ENCODE measurements at places on chromosomes 6 and 20. TPM values are rescaled to one million over a fixed set of nuclear protein-coding genes. Genes with fewer than 3 reads are reported as not detected.

GRCh38 chr6:119360262-119360915 is 10.8 kb upstream of the MAN1A1 start:
- H3K4me1 ChIP-seq = peaks cover 7% of the 10 kb centered on the region
- no peaks in the 10 kb centered on the region for H3K27me3 ChIP-seq
- no peaks in the 10 kb centered on the region for H3K36me3 ChIP-seq
- H3K4me3 ChIP-seq = no peak overlapping the region
- H3K27ac ChIP-seq = no peak overlapping the region

DNA sequence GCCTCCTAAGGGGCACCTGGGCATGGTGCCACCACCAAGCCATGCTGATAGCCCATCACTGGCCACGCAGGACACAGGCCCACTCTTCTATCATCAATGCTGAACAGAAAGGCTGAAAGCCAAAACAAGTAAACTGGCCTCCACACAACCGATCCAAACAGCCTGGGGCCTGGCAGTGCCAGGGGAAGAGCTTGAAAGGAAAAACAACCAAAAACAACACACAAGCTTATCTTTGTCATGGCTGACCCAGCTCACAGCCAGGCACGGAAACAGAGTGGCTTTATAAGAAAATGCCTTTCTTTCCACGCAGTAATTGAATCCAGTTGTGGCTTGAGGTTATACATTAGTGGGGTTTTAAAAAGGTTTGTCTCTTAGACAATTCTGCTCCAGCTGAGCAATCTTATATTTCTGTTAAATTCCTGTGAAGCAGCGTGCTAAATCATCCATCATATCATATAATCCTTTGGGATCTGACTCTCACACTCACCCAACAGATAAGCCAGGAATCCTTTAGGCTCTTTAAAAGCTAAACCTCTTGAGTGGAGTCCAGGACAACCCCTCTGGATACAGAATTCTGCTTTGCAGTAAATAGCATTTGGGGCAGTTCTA is 65.4 kb upstream of the SLC22A16 start:
- H3K36me3 ChIP-seq = no peaks in the 10 kb centered on the region
- DNase-seq = no peak

GRCh38 chr6:138971601-138972000 is 16.5 kb downstream of the REPS1 start:
- H3K36me3 ChIP-seq = no peaks in the 10 kb centered on the region
- H3K4me1 ChIP-seq = peaks cover 78% of the 10 kb centered on the region
- DNase-seq = no peak
- H3K27ac ChIP-seq = peak overlapping the region; percentile 22
- H3K27me3 ChIP-seq = no peaks in the 10 kb centered on the region

Gene ULBP3
- 0.35 TPM for polyA plus RNA-seq

DNA sequence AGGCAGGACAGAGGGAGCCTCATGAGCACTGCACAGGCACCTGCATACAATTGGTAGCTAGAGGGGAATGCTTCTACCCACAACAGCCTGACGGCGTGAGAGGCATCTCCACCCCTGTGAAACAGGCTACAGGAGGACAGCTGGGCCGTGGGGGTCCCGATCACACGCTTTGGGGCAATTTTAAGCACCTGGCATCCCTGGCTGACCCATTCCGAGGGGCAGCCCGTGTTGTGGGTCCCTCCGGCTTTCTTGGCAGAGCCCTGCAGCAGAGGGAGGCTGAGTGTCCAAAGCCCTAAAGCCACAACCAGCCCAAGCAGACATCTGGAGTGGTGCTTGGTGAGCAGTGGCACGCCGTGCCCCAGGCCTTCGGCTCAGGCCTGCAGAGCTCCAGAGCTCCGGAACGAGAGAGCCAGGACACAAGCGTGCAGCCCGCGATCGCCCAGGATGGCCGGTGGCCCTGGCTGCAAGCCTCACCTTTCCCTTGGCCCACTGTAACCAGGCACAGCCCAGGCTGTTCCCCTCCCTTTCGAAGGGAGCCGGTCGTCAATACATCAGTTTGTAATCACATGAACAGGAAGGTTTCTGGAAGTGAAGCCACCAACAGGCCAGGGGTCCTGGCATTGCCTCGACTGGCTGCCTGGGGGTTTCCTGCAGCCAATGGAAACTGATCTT is 81.4 kb downstream of the DLL1 start:
- H3K27ac ChIP-seq = no peak overlapping the region
- peak; percentile 64 for DNase-seq
- no peaks in the 10 kb centered on the region for H3K36me3 ChIP-seq

DNA sequence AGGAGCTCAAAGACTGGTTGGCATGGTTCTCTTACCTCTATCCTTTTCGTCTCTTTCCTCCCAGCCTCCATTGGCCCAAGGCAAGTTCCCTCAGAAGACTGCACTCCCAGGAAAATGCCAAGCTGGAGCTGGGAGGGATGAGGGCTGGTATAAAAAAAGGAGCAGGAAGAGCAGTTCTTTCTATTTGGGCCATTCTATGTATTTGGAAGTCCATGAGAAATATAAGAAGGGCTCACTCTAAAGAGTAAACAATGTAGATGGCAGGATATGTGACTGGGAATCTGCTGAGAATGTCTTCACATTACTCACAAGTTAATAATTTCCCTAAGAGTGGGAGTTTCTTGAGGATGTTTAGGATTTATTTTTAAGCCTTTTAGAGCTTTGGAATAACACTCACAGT is 36.6 kb upstream of the ADTRP start:
- no peak overlapping the region for H3K4me3 ChIP-seq
- H3K4me1 ChIP-seq = no peaks in the 10 kb centered on the region

DNA sequence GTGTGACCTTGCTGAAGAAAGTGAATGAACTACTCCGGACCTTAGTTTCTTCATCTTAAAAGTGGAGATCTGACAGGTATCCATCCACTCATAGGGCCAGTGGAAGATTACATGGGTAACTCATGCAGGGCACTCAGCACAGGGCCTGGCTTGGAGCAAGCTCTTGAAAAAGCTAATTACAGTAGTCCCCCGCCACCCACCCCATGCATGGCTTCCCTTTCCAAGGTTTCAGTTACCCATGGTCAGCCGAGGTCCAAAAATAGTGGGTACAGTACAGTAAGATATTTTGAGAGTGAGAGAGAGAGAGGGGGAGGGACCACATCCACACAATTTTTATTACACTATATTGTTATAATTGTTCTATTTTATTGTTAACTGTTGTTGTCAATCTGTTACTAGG is 7.1 kb upstream of the PMEPA1 start:
- no peak overlapping the region for H3K4me3 ChIP-seq
- no peaks in the 10 kb centered on the region for H3K27me3 ChIP-seq
- H3K4me1 ChIP-seq = peaks cover 11% of the 10 kb centered on the region
- no peak for DNase-seq
- H3K36me3 ChIP-seq = no peaks in the 10 kb centered on the region
- no peak overlapping the region for H3K27ac ChIP-seq

DNA sequence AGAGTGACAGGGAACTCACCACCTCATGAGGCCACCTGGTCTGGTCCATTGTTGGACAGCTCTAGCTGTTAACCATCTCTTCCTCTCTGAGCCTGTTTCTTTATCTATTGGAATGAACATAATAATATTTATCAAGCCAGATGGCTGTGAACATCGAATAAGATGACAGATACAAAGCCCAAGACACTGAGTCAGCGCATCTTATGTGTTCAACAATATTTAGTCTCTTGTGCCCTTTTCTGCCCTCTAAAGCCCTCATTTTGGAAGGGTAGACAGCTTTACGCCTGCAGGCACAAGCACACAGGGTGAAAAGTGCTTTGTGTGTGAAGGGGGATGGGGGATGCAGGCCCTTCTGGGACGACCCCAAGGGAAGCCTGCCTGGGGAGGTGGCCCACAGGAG is 164.0 kb downstream of the GRM4 start:
- H3K36me3 ChIP-seq = no peaks in the 10 kb centered on the region
- no peak overlapping the region for H3K27ac ChIP-seq
- H3K27me3 ChIP-seq = no peaks in the 10 kb centered on the region
- H3K4me3 ChIP-seq = no peak overlapping the region
- peaks cover 5% of the 10 kb centered on the region for H3K4me1 ChIP-seq

DNA sequence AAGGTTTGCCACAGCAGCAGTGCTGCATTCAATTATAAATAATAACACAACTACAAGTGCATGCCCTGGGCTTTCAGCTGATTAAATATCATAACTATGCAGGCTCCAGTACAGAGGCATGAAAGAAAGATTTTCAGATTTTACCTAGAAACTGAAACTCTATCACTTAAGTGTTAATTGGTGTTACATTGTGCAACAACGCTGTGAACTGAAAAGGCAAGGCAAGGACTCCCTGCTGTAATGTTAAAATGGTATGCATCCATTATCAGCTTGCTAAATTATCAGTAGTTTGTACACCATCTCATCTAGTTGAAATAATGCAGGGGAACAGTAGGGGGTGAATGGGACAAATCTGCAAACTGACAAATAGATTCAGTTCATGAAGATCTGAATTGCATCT is 976.7 kb upstream of the MANEA start:
- no peak overlapping the region for H3K4me3 ChIP-seq
- H3K4me1 ChIP-seq = no peaks in the 10 kb centered on the region
- no peaks in the 10 kb centered on the region for H3K27me3 ChIP-seq
- H3K36me3 ChIP-seq = no peaks in the 10 kb centered on the region
- DNase-seq = no peak
